ENCODE measurements at places on chromosomes 1 and 21.
A peak's percentile ranks its signal among the peaks of the same experiment; 100 is the strongest.

DNA sequence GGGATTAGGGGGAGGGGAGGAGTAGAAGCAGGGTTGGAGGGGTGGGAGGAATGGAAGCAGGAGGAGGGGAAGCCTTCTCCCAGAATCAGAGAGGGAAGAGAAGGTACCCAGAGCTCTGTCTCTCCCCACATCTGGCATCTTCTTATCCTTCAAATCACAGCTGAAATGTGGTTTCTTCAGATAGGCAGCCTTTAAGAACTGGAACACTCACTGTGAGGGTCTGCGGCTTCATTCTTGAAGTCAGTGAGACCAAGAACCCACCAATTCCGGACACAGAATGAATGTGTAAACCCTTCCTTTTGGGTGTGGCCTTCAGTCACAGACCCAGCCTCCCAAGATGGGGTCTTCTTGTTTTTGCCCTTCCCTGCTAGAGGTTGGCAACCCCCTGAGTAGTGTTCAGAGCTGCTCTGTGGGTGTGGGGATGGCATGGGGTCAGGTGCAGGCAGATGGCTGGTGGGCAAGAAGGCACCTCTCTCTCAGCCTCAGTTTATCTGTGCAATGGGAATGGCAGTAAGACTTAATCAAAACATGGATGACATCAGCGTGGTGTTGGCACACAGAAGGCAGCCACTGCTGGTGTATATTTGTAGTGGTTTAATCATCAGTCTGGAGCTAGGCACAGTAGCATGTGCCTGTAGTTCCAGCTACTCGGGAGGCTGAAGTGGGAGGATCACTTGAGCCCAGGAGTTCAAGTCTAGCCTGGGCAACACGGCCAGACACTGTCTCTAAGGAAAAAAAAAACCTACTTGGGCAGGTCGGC lies 7.2 kb downstream of the FAAH start:
- DNase-seq: no peak

GRCh38 chr1:198186916-198187580 lies 30.2 kb downstream of the NEK7 start:
- DNase-seq: no peak

DNA sequence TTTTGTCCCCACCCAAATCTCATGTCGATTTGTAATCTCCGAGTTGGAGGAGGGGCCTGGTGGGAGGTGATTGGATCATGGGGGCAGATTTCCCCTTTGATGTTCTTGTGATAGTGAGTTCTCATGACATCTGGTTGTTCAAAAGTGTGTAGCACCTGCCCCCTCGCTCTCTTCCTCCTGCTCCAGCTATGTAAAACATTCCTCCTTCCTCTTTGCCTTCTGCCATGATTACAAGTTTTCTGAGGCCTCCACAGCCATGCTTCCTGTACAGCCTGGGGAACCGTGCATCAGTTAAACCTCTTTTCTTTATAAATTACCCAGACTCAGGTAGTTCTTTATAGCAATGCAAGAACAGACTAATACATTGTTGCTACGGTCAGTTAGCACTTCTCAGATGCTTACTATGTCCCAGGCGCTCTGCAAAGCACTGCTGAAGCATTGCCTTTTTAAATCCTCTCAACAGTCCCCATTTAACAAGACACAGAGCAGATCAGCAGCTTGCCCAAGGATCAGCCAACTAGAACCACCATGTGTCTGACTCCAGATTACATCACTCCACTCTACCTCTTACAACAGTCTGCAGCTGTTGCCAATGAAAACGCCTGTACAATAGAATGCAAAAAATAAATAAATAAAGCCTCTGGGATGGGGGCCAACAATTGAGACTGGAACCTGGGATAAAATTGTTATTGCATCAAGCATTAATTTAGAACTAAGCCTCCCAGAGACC lies 52.4 kb upstream of the USP1 start:
- no peak for DNase-seq

DNA sequence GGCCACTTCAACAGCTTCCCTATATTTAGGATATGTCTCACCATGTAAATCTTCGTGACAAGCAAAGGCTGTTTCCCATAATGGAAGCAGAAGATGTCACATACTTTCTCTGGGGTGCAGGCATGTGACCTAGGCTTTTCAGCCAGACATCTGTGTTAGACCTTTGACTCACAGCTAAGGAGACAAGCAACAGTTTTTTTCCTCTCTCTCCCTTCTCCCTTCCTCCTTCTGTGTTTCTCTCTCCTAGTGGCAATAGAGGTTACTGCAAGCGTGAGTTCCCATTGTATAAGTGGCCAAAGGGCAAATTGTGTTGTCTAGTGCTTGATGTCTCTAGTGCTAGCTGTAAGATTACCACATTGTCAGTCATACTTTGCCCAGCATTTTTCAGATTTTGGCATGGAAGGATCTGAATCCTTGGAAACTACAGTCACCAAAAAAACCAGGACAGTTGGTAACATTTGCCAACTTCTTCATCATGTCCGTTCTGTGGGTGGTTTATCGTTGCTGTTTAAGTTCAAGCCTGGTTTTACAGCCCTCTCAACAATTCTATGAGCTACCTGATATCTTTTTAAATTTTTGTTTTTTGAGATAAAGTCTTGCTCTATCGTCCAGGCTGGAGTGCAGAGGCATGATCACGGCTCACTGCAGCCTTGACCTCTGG lies 44.4 kb upstream of the RABGAP1L start:
- no peak for DNase-seq

DNA sequence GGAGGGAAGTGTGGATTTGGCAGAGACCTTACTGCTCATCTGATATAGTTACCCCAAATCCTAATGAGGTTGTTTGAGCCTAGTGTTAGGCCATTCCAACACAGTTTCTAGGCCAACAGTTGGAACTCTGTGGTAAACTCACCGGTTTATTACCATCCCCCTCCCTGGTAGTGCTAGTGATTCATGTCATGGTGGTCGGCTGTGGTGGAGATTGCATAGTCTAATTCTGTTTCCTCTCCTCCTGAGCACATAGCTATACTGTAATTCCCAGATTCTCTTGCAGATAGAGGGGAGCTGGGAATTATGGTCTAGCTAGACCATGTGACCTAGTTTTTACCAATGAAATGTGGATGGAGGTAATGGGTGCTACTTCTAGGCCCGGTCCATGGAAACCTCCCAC lies 123.7 kb upstream of the KIF26B start:
- no peak for DNase-seq

DNA sequence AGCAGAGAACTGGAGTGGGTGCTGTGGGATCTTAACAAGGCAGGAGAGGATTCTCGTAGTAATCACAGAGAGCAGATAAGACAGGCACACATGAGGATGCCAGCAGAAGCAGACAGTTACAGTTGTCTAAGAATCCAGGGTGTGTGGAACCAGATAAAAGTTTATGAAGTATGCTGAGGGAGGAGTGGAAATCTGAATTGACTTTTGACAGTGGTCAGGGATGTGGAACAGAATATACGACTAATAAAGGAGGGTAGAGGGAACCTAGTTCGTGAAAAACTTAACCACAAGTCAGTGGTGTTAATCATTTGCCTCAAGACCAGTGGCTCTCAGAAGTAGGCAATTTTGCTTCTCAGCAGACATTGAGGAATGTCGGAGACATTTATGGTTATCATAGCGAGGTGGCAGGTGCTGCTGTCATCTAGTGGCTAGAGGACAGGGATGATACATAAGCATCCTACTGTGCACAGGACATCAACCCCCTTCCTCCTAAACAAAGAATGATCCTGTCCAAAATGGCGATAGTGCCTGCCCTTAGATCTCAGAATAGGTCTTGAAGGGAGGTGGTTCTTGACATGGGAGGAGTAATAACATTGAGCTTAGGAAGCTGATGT lies 3.0 kb downstream of the LRRC8D start:
- DNase-seq: no peak

DNA sequence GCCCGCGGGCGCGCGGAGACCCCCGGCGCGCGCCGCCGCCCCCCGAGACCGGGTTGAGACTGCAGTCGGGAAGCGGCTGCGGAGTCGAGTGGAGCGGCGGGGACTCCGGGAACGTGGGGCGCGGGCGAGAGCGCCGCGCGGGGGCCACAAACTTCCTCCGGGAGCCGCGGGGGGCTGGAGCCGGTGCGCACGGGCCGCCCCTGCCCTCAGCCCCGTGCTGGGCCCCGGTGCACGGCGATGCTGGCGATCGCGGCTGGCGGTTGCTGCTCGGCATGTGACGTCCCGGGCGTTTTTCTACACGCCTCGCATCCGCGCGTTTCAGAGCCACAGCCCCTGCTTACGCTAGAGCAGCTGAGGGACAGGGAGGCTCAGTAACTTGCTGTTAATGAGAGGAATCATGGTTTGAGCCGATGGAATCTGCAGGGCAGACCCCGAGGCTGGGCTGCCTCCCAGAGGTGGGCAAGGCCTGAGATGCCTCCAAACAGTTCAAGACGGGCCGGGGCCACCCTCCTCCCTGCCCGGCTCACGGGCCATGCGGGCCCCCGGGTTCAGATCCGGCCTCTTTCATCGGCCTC lies 520 bp downstream of the TMEM201 start:
- peak; percentile 45 for DNase-seq

DNA sequence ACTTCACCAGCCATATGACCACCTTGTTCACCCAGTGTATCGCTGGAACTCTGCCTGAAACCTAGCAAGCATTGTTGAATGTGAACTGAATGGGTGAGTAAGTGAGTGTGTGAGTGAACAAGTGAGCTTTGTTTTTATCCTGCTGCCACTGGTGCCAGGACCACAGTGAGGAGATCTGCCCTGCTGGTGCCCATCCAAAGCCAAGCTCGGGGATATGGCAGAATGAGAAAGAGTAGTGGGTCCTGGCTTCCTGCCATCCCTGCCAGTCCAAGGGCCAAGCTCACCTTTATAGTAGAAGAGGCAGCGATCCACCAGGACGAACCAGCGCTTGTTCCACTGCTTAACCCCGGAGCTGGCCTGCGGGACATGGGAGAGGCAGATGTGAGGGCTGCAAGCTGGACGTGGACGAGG lies 53.4 kb upstream of the GOLT1A start:
- no peak for DNase-seq

DNA sequence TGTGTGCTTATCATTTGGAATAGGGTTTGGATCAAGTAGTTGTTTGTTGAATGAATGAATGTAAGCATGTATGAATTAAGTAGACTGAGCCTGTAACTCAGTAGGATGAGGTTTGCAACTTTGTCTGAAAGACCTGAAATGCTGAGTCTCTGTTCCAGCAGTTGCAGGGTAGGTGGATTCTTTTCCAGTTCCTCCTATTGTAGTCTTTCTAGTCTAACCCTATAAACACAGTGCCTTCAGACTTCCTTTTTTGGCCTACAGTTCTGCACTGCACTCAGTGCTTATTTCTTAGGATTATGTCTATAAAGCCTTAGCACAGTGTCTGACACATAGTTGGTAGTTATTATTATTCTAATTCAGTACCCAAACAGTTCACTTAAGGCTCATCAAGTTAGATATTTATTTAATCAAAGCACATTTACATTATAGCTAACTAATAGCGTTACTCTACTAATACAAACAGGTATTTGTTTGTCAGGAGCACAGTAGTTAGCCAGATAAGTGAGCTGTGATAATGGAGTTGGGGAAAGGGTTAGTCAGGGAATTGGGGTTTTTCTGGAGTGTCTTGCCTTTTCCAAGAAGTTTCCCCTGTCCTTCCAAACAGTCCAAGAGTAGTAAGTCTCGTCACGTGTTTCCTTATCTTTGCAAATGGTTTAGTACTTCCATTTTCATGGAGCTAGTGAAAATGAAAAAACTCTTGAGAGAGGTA lies 45.0 kb downstream of the ABCD3 start:
- no peak for DNase-seq

- no peak for DNase-seq
These were observed 304 bp upstream of the GNG12 start for GRCh38 chr1:67833602-67833940.

- no peak for DNase-seq
These were observed 118.0 kb downstream of the IER5 start for GRCh38 chr1:181206513-181206912.

DNA sequence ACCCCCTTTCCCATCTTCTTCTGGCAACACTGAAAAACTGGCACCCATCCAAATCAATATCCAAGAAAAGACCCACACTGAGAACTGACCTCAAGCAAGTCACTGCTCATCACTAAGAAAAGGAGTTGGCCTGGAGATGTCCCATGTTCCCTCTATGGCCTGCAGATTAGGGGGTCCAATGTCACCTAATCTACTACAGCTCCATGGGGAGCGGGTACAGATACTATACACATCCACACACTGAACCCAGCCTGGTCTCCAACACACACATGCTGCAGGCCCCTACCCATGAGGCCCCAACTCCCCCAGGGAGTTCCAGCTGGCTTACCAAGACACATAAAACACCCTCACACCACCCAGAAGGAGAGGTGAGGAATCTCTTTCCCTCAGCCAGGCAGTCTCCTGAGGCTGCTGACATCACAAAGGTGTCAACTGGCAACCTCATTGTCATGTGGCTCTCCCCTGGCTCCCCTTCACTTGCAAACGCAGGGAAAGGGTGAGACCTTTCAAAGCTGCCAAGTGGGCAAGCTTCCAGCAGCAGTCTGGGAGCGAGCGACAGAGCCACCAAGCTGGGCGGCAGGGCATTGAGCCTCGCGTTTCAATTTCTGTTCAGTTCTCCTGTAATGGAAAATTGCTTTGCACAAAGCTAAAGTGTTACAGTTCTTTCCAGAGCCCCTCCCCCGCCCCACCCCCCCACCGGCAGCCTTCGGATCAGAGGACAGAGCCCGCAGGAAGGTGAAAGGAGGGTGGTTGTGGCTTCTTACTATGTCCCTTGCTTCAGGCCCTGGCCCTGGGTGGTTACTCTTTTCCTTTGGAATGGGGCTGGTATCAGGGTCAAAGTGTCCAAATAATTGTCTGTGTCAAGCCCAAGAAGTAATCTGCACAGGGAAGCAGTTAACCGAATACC lies at the start of gene LRRC52:
Gene LRRC52, plus strand, starts transcription at position 469 of the 907 bp plus-strand sequence. Its CDS starts 297 bp downstream, at position 766.
- DNase-seq: no peak

- DNase-seq: no peak
These were observed 3.2 kb downstream of the SH3D21 start for GRCh38 chr1:36309397-36309796.

DNA sequence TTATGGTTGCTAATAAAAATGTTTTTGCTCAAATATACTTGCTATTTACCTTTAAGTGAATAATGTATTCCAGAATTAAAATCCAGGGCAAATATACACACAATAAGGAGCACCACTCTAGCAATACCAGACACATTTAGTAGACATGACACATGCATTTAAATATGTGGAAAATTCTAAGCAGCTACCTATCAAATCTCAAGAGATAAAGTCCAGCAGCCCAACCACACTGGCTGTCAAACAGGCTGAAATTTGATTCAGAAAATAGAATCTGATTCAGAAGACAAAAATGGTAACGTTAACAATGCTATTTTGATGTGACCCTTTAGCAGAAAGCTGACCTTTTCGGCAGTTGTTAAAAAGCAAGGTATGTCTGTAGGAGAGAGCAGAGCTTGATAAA lies 42.3 kb downstream of the PLEKHO1 start:
- DNase-seq: no peak

DNA sequence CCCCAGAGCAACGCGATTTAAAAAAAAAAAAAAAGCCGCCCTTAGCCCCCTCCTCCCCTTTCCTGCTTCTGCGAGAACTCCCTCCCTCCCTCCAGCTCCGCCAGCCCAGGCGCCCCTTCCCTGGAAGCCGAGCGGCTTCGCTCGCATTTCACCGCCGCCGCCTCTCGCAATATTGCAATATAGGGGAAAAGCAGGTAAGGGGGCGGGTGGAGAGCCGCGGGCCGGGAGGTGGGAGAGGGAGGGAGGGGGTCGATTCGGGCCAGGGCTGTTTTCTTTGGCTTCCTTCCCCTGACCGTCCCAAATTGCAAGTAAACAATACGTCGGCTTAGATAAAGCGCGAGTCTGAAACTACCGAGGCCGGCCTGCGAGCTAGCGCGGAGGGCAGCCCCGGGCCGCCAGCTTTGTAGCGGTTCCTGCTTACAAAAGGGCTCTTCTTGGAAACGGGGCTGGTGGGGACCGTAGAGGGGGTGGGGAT lies 408 bp downstream of the LMO4 start:
- peak; percentile 75 for DNase-seq

All from Peyer's patch (tissue), 4 donors.